T-helper 1 cell treated with Interleukin-12 subunit alpha and Interleukin-12 subunit beta and Interleukin-4 antibody, amounts not matched to agents 30 ng/mL and 1 ng/mL, for 36 hours (primary cell): ENCODE measurements at places on chromosomes 1 and 21. TPM values are rescaled to one million over a fixed set of nuclear protein-coding genes. Genes with fewer than 3 reads are reported as not detected.

The CD101 gene
- total RNA-seq, result 1.9 and 2.3 TPM in 2 replicates

The CRP gene
- not detected in 2 replicates for total RNA-seq

The SELL gene
- 330 and 338 TPM in 2 replicates for total RNA-seq

The DAB1 gene
- 0.15 and 0.22 TPM in 2 replicates for total RNA-seq

The CD160 gene
- total RNA-seq, result 0.17 TPM in 1 of 2 replicates, not detected in the other

The TAS1R1 gene
- total RNA-seq, result not detected in 2 replicates

The TMEM9 gene
- 12.5 and 16.1 TPM in 2 replicates for total RNA-seq

The LCE1B gene
- total RNA-seq, result not detected in 2 replicates

The NES gene
- 0.07 and 0.12 TPM in 2 replicates for total RNA-seq

The MINDY1 gene
- 27.0 and 27.4 TPM in 2 replicates for total RNA-seq

The UTP11 gene
- 45.5 and 56.2 TPM in 2 replicates for total RNA-seq

The SPRR1B gene
- total RNA-seq, result not detected in 2 replicates

The KRTAP10-7 gene
- total RNA-seq, result not detected in 2 replicates

The ATP6V1G3 gene
- total RNA-seq, result not detected in 2 replicates

The PBX1 gene
- 0.37 TPM in 1 of 2 replicates, not detected in the other for total RNA-seq

The FLVCR1 gene
- 11.4 and 13.3 TPM in 2 replicates for total RNA-seq

The CALML6 gene
- 0.20 TPM in 1 of 2 replicates, not detected in the other for total RNA-seq

The NTMT2 gene
- total RNA-seq, result not detected in 2 replicates

The CHI3L1 gene
- total RNA-seq, result not detected in 2 replicates

The C21orf91 gene
- total RNA-seq, result 61.9 and 67.9 TPM in 2 replicates

The HAO2 gene
- not detected in 2 replicates for total RNA-seq

The ALPL gene
- total RNA-seq, result not detected in 2 replicates

The KRTAP11-1 gene
- total RNA-seq, result not detected in 2 replicates

The NR1I3 gene
- total RNA-seq, result not detected in 2 replicates

The KCNJ6 gene
- total RNA-seq, result not detected in 2 replicates

The SAMD11 gene
- total RNA-seq, result not detected in 2 replicates

The DDAH1 gene
- total RNA-seq, result not detected in 2 replicates

The LYPD8 gene
- not detected in 2 replicates for total RNA-seq

The KCNA2 gene
- 10.7 and 12.9 TPM in 2 replicates for total RNA-seq

The PPFIA4 gene
- 6.4 and 7.9 TPM in 2 replicates for total RNA-seq

The RHCE gene
- total RNA-seq, result 0.22 TPM in 1 of 2 replicates, not detected in the other

The KAZN gene
- total RNA-seq, result 0.20 and 0.34 TPM in 2 replicates

The OVAAL gene
- not detected in 2 replicates for total RNA-seq

The CNIH3 gene
- total RNA-seq, result 1.3 and 2.0 TPM in 2 replicates

The GJB3 gene
- total RNA-seq, result not detected in 2 replicates

The GBP6 gene
- 3.8 and 4.2 TPM in 2 replicates for total RNA-seq

The AMY1A gene
- not detected in 2 replicates for total RNA-seq

The KCNN3 gene
- total RNA-seq, result 0.07 and 0.27 TPM in 2 replicates

The ELAPOR1 gene
- 5.7 and 6.8 TPM in 2 replicates for total RNA-seq
